ENCODE measurements at places on chromosomes 6 and 20.

DNA sequence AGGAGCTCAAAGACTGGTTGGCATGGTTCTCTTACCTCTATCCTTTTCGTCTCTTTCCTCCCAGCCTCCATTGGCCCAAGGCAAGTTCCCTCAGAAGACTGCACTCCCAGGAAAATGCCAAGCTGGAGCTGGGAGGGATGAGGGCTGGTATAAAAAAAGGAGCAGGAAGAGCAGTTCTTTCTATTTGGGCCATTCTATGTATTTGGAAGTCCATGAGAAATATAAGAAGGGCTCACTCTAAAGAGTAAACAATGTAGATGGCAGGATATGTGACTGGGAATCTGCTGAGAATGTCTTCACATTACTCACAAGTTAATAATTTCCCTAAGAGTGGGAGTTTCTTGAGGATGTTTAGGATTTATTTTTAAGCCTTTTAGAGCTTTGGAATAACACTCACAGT is 36.6 kb upstream of the ADTRP start:
- DNase-seq, result no peak

DNA sequence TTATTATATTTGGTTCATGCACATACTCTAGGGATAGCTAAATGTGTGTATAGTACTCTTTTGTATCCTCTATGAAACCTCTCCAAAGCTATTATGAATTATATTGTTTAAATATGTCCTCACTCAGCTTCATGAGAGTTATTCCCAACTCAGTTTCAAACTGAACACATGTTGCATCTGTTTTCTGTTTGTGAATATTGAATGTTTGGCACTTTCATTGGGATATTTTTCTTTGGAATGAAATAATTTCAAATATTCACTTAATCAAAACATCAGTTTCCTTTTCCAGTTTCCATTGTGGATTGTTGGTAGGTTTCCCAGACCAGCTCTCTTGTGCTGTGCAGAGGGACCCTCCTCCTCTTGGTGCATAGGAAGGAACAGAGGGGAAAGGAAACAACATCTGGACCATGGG is 46.6 kb downstream of the HDAC2 start:
- no peak for DNase-seq

GRCh38 chr20:47740121-47740861 is 45.0 kb downstream of the SULF2 start:
- no peak for DNase-seq

DNA sequence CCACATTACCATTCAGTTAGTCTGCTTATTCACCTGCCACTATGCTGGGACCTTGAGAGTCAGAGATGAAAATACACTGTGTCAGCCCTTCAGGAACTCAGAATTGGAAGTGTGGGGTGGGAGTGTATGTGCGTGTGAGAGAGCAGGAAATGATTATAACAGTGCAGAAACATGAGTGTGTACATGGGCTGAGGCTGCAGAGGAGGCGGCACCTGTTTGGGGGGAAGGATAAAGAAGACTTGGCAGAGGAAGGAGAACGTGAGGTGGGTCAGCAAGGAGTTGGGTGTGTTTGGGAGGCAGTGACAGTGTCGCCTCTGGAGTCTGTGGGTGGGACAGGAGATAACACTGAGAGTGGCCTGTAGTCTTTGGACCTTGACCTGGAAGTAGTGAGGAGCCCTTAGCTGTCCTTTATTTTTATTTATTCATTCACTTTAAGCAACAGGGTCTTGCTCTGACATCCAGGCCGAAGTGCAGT is 3.1 kb downstream of the CHMP4B start:
- peak; percentile 8 for DNase-seq

- no peak for DNase-seq
Observed at GRCh38 chr6:117266257-117267053, 1.1 kb downstream of the VGLL2 start.

GRCh38 chr6:28125401-28125800 is 992 bp downstream of the ZSCAN16 start:
- no peak for DNase-seq

GRCh38 chr20:59718071-59718470 is 113.7 kb downstream of the PHACTR3 start:
- DNase-seq, result no peak

- peak; percentile 56 for DNase-seq
Observed at GRCh38 chr6:127186889-127187288, 68.4 kb downstream of the RSPO3 start.

- DNase-seq, result no peak
Observed at GRCh38 chr6:116400328-116400727, 29.6 kb downstream of the DSE start.

- DNase-seq, result no peak
Observed at GRCh38 chr6:57209030-57209429, 13.1 kb downstream of the RAB23 start.

GRCh38 chr6:36362551-36363370 is 24.7 kb downstream of the ETV7 start:
- no peak for DNase-seq

DNA sequence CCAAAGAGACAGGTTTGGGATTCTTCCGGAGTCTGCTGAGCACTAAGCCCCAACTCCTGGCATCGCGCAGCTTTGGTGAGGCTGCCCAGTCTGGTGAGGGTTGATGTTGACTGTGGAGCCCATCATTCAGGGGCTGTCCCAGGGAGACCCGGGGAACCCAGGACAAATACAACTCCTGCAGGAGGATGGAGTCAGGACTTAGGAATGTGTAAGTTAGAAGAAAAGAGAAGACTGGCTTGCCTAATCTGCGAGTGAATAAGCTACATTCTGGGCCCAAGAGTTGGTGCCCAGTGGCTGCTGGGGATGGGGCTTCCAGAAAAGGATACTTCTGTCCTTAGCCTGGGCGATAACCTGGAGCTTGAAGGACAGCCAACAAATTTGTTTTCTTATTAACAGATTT is 47.9 kb downstream of the STK35 start:
- DNase-seq, result no peak

DNA sequence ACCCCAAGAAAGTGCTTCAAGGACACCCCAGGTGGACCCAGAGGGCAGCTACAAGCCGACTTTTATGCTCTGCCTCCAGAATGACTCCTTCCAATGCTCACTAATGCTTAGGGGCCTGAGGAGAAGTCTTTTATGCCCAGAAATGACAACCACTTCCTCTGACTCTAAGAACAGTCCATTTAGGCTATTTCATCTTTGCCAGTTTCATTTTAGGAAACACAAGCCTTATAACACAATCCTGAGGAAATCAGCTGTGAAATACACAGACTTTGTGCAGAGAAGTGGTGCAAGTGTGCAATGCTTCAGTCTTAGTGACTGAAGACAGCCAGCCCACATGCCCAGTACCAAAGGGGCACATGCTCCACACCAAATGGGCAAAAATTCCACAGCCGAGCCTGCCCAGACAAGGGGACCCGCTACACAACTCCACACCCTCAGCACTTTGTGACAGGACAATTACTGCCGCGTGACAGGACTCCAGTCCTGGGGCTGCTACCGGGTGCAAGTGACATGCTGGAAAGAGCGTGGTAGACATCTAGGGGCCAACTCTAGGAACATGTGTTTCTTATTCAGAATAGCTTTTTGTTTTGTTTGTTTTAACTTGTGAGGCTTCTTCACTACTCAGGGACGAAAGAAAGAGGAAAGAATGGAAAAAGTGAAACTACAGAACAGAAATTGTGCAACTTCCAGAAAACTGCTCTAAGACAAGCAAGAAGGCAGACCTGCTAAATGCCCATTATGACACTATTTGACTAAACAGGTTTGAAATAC is 28.2 kb upstream of the PLAGL1 start:
- DNase-seq, result no peak

DNA sequence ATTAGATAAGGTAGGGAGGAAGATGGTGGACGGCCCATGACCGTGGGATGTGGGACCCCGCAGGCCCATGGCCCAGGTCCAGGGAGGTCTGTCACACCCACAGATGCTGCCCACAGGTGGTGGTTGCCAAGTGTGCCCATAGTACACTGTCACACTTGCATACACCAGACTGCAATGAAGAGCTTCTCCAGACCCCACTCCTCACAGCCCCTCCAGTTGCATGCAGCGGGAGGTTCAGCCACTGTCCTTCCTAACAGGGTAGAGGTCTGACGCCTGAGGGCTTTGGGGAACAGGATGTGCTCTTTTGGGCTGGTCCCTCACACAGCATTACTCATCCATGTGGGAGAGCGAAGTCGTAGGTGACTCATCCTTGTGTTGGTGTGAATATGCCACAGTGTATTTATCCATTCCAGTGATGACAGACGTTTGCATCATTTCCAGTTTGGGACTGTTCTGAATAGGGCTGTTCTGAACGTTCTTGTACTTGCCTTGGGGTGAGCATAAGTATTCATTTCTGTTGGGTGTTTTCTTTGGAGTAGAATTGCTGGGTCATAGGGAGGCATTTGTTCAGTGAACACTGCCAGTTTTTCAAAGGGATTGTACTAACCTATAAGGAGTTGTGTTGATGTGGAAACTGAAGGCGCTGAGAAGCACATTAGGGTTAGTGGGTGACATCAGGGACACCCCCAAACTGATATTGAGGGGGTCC is 10.1 kb upstream of the PYGB start:
- peak; percentile 63 for DNase-seq

GRCh38 chr20:34435589-34435988 is 72.5 kb downstream of the ITCH start:
- no peak for DNase-seq

DNA sequence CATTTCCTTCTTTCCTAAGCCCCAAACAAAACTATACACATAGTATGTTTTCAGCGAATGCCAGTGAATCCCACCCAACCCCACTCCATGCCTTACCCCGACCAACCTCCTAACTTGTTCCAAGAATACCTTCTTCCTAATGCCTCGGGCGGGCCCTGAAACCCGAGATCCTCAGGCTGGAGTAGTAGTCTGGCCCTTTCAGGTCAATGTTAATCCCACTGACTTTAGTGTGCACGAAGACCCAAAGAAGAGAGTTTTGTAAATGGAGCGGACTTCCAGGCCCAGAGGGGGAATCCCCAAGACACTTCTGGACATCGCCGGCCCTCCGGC is 394 bp downstream of the YIPF3 start:
- no peak for DNase-seq

GRCh38 chr6:79544299-79544927 is 7.2 kb upstream of the LCA5 start:
- DNase-seq, result no peak

DNA sequence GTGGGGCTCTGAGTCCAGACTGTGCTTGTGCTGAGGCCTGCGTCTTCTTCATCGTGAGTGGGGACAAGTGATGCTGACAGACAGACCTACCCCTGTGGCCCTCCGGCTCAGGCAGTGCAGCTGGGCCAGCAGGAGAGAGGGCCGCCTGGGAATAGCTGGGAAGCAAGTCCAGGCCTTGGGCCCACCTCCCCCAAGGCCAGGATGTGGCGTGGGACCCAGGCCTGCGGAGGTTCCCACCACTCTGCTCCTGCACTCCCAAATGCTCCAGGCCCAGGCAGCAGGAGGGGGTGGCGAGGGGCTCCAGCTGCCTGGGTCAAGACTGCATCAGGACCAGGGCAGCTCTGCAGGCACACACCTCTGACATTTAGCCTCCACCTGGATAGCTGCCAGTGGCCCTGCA is 38.3 kb downstream of the DAAM2 start:
- DNase-seq, result no peak

GRCh38 chr6:30465595-30466306 is 23.6 kb upstream of the HLA-E start:
- DNase-seq, result no peak

DNA sequence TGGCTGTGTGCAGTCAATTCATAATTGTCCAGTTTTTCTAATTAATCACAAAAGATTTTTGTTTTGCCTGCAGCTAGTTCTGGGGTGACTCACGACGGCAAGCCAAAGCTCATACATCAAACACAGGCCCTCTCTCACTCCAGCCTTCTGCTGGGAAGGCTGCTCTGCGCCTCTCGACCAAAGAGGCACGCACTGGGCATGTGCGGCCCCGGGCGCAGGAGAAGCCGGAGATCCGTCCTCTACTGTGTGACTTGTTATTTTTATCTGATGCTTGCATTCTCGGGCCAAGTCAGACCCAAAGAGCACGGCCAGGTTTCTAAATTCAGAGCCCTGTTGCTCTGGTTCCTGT is 98.5 kb downstream of the TFAP2A start:
- no peak for DNase-seq

DNA sequence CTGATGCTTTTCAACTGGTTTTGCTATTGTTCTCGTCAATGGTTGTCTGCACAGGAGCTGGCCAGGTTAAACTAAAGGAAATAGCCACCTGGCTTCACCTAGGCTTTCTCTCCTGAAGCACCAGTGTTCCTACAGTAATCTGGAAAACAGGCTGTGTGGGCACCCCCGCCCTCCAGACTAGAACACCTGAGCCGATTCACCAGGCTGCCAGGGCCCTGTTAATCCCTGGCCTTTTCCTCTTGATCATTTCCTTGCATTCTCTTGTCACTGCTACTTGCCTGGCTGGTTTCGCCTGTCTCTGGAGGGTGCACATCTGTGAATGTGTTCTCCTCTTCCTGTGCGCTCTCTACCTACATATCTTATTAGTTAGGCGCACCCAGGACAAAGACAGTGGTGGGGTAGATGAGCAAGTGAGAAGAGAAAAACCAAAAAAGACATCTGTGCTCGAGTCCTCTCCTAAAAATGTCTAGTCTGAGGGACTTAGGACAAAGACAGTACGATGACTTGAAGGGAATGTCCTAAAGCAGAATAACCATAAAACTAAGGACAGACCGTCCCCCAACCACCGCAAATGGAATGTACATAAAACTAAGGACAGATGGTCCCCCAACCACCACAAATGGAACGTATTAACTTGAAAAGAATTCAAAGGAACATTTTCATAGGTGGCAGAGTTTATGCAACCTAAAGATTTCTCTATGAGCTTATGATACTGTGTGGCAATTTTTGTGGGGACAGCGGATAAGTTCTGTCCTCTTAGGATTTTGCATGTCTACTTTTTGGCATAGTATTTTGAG is 45.9 kb upstream of the EMILIN3 start:
- no peak for DNase-seq

DNA sequence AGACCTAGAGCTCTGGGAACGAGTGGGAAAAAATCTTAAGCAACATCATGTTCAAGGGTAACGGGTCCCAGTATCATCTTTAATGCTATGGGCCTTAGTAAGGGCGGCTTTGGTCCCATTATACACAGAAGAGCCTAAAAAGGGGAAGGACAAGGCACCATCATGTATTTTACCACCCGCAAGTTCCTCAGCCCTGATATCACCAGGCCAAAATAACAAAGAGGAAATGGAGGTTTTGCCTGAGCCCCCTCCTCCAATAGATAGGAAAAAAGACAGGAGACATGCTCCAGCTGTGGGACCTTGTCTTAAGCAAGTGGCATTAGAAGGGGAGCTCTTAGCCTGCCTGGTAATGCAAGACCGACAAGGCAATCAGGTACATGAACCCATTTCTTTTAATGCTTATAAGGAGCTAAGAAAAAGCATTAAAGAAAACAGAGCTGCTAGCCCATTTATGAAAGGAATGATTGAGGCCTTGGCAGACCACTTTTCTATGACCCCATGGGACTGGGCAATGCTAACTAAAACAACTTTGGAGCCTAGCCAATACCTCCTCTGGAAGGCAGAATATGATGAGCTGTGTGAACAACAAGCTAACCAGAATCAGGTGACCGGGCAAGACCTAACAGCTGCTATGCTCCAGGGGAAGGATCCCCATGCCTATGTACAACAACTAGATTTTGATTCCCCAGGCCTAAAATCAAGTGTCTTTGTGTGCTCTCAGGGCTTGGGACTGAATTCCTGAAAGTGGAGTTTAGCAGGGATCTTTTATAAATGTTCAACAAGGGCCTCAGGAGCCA is 23.2 kb downstream of the HLA-DPA1 start:
- DNase-seq, result no peak
